Stimulated activated CD8-positive, alpha-beta memory T cell treated with anti-CD3 and anti-CD28 coated beads, Interleukin-4, amount 100 ng/mL, for 1 hour (primary cell): ENCODE measurements at places on chromosomes 5 and 9.

DNA sequence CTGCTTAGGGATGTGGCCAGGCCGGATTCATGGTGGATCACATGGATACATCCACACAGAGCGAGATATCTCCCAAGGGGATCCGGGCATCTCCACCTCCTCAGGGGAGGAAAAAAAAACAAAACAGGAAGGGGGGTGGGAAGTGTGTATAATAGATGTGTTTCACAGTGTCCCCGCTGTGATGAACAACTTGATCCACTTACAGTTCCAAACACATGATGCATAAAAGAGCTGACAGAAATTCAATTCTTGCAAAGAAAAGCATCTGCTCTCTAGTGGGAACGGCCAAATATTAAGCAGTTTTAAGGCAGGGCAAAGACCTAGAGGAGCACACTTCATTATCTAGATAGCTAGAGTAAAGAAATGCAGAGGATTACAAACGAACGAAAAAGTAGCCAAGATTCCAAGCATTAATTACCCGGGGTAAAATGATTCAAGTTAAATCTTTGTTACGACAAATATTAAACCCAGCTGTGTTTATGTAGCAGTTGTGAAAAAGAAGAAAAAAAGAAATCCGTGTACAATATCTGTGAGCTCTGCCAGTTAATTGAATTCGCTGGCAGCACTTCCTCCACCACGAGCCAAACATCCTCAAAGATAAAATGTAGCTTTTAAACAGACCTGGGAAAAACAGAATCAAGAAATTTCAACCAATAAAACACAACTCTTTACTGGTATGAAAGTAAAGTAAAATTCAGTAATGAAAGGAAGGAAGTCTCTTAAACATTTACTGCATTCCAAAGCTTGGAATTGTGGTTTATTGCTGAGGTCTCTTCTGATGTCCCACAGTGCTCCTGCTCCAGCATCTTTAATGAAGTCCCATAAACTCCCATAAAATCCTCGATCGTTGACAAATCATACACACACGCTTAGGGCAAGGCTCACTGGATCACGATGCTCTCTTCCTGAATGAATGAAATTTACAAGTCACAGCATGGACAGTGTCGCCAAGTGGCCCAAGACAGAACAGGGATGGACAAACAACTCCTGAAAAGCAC lies 213.0 kb downstream of the CRB2 start:
- no peak for DNase-seq

GRCh38 chr5:106167766-106168165 lies 1503.0 kb downstream of the EFNA5 start:
- no peak for DNase-seq

DNA sequence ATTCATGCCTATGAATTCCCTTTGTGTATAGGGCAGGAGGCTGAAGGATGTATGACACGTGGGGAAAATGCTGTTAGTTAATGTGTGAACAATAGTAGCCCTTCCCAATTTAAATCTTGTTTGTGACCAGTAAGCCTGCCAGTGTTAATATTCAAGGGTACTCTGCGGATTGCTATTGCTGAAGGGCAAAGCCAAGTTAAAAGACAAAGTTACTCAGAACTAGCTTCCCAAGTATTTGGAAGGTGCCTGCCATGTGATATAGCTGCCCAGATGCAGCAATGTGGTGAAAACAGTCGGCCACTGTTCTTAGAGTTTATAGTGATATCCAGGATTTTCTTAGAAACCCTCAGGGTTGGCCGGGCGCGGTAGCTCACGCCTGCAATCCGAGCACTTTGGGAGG lies 34.6 kb downstream of the MARVELD2 start:
- no peak for DNase-seq

- no peak for DNase-seq
These were observed 112.5 kb upstream of the SLCO6A1 start for GRCh38 chr5:102611312-102611711.

- no peak for DNase-seq
These were observed 184.2 kb upstream of the TBCA start for GRCh38 chr5:77960305-77960704.

- DNase-seq = no peak
These were observed 50.5 kb downstream of the HACD4 start for GRCh38 chr9:20980832-20981455.

DNA sequence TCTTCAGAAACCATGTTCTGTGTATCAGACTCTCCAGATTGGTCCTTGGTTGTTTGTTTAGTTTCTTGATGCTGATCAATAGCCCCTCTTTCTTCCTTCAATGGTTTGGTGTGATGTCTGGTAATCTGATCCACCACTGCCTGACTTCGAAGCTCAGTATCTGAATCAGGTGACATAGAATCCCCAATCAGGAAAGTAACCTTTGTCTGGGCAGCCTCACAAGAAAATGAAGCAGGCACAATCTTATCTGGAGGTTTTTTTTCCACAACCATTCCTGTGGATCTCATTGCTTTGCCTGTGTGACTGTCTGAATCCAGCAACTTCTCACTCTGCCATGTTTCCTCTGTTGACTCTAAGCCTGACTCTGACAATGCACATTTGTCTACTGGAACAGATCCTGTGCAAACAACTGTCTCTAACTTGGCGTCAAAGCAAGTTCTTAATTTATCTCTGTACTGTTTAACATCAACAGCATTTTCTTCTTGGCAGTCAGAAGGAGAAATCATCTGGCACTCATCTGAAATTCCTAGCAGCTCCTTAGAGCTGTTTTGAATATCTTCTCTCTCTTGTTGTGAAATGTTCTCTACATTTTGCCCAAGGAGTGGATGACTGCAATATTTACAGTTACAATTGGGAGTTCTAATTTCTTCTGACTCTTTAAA lies 37.1 kb upstream of the RAPGEF6 start:
- DNase-seq = no peak

GRCh38 chr5:128422612-128423011 lies 115.4 kb downstream of the FBN2 start:
- no peak for DNase-seq

- no peak for DNase-seq
These were observed 192.4 kb downstream of the ARL15 start for GRCh38 chr5:54117957-54118356.

- DNase-seq = no peak
These were observed 19.7 kb downstream of the MAT2B start for GRCh38 chr5:163525096-163525495.

DNA sequence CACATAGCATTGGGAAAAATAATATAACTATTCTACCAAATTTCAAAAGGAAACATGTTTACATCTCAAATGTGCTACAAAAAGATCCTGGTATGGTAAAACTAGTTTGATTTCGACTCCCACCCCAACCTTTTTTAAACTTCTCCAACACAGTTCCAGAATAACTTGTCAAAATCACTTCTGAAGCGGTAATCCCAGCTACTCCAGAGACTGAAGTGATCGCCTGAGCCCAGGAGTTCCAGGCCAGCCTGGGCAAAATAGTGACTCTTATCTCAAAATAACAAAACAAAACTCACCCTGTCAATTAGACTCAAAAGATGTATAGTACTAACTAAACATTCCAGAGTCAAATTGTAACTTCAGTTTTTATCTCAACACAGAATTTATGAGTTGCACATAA lies 71.3 kb upstream of the RNF38 start:
- DNase-seq = no peak

GRCh38 chr9:22170556-22170955 lies 161.5 kb upstream of the CDKN2B start:
- DNase-seq = no peak

- DNase-seq = no peak
These were observed 37.1 kb downstream of the CDH18 start for GRCh38 chr5:19950897-19951296.

DNA sequence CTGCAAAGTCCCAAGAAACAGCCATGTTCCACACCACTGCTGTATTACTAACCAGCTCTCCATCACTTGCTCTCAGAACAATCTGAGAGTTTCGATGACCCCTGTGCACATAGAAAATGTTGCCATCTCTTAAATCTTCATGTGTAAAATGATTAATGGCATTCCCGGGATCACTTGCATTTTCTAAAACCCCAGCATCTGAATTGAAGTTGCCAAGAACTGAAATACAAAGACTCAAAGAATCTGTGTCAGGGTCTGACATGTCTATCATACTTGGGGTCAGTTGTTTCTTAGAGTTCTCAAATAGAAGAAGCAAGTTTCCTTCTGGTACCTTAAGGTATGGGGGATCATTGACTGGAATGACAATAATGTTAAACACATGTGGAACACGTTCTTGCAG lies 115.1 kb downstream of the ESM1 start:
- DNase-seq = no peak

DNA sequence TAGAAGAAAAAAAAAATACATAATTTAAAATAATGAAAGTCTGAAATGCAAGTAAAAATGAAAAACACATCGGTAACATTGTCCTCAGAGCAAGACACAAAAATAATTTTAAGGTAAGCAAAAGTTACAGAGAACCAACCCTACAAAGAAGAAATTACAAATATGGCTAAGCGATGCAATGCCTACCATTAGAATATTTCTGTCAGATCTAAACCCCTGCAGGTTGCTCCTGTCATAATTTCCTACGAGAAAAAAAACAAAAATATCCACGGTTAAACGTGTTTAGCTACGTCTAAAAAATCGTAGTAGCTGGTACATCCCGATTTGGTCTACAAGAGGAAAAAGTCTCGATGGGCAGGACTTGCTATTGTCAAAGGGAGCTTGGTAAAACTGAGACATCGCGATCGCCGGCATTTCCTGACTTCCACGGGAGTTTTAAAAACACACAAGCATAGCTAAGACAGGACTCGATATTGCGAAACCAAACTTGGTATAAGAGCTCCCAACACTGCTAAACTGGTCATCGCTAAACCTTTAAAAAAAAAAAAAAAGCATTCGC lies 1.1 kb upstream of the ANXA2R start:
- DNase-seq = no peak

- no peak for DNase-seq
These were observed 24.4 kb upstream of the VDAC1 start for GRCh38 chr5:134029156-134029555.

- DNase-seq = no peak
These were observed 7.1 kb upstream of the HAND1 start for GRCh38 chr5:154485096-154485491.

- DNase-seq = no peak
These were observed 60.8 kb downstream of the MARCHF3 start for GRCh38 chr5:126969548-126969947.

DNA sequence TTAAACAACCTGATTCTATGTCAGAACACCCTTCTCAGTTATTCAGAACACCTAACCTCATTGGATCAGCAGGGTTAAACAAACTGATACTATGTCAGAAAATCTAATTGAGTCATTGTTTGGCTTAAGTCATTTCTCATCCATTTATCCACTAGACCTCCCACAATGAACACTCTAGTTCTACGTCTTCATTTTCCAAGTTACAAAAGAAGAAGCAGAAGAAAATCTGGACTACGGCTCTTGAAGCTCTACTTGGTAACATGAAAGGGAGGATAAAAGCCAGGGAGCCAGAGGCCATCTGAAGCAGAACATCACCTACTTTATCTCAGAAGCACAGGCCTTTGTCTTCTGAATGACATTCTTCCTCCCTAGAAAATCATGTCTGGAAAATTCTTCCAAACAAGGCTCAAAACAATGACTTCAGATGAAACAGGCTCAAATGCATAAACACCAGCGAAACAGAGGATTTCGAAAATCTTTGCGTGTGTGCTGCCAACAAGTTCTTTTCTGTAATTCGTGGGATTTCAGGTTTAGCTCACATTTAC lies 35.4 kb upstream of the TGFBI start:
- no peak for DNase-seq

- no peak for DNase-seq
These were observed 225.8 kb downstream of the MELK start for GRCh38 chr9:36798350-36799065.

DNA sequence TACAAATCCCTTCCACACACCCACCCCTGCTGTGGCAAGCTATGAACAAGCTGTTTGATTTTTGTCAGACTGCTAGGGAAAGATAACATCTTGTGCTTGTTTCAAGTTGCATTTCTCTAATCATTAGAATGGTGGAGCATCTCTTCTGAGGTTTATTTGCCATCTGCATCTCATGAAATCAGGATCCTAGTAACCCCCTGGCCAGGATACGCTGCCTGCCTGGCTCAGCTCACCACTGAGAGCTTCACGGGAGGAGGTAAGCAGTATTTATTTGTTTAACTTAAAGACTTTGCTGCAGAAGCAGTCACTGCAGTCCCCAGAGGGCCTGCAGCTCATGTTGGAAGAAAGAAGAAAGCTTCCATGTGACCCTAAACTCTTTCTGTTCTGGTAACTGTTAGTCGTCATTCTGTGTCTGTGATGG lies 83.3 kb upstream of the CXCL14 start:
- no peak for DNase-seq

DNA sequence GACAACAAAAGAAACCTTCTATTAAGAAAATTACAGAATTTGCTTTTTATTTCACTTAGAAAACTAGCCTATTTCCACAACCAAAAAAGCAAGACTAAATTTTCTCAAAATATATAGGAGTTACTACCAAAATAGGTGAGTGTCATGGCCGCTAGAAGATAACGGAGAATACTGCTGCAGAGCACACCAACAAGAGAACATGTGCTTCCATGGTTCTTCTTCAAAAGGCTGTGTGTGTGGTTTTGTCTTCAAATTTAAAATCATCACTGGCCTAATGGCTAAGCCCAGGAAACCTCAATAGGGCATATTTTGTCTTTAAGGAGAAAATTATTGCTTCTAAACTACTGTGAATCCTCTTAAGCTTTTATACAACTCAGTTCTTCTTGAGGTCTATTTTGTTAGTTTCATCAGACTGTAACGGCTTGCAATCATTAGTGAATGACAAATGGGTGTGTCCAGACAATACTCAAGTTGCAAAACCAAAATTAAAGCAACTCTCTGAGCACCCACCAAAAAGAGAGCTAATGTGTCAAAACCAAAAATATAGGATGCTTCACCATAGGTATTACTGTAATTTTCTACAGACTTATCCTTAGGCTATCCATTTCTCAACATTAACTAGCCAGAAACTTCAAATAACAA lies 3.3 kb downstream of the SETX start:
- DNase-seq = no peak

DNA sequence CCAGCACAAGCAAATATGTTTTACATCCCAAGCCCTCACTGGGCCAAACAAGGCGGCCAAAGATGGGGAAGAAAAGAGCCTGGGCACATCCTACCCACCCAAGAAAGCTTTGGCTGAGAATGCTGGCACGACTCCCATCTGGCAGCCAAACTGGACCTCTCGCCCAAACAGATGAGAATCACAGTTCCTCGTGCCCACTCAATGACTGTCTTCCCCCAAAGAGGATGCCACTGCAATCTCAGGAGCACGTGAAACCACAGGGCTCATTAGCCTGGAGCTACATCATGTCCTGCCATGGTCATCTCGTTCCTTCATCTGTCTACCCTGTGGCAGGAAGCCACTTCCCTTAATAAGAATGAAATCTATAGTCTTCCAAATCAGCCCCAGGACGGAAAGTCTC lies 536.8 kb downstream of the BNC2 start:
- DNase-seq = no peak

DNA sequence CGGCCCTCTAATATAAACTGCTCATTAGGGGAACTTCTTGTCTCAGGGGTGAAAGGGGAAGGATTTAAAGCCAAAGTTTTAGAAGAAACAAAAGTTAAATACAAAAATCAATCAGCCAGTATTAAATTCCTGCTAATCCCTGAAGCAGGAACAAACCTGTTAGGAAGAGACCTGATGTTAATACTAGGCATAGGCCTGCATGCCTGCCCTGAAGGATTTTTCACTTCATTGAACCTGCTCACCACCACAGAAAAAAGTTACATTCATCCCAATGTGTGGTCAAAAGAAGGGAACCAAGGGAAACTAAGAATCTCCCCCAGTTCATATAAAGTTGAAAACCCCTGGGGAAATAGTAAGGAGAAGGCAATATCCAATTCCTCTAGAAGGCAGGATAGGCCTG lies 9.4 kb upstream of the RNF180 start:
- no peak for DNase-seq

GRCh38 chr9:73549991-73550390 lies 398.3 kb downstream of the ANXA1 start:
- DNase-seq = no peak

GRCh38 chr9:70220216-70220615 lies 38.6 kb upstream of the SMC5 start:
- DNase-seq = no peak
